ENCODE measurements at places on chromosomes 6 and 20.

GRCh38 chr20:43938932-43939761, 24.5 kb downstream of the TOX2 start:
- DNase-seq: no peak

GRCh38 chr6:35310265-35310831, 12.7 kb downstream of the DEF6 start:
- no peak for DNase-seq

DNA sequence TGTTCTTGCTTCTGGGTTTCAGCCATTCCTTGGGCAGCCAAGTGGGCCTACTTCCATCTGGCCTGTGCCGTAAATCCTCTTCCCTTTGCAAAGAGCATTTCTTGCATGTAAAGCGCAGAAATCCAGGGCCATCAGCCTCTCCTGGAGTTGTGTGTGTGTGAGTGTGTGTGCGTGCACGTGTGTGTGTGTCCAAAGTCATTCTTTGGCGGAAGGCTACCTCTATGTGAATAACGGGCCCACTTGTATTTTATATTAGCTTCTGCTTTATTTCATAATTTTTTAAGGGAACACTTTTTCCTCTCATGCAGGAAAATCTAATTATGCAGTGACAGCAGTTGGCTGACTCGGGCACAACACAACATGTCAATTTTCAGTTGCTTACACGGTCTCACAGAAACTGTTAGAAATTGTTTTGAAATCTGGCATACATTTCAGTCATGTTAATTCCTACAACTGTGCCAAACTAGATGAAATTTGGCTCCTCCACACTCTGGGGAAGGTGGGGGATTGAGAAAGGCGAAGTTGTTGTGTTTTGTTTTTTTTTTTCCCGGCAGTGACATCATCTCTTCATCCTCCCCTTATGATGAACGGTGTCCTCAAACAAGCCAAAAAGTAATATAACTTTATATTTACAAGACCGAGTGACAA, 223.7 kb upstream of the TSHZ2 start:
- DNase-seq: peak; percentile 89

- peak; percentile 95 for DNase-seq
Observed at GRCh38 chr20:33554914-33555420, 65.1 kb downstream of the CBFA2T2 start.

DNA sequence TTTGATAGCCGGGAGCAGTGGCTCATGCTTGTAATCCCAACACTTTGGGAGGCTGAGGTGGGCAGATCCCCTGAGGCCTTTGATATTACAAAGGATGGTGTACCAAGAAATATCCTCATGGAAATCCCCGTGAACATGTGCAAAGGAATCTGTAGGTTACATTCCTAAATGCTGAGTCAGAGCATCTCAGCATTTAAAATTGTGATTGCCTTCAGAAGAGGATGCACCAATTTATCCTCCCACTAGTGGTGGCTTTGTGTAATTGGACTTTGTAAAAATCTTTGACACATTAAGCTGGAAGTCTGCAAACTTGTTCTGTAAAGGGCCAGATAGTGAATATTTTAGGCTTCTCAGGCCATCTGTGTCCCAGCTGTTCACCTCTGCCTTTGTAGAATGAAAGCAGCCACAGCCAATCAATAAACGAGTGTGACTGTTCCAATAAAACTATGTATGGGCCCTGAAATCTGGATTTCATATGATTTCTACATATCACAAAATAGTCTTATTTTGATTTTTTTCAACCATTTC, 11.8 kb downstream of the TMEM14B start:
- DNase-seq: peak; percentile 37

GRCh38 chr20:51536116-51537069, 6.1 kb downstream of the NFATC2 start:
- no peak for DNase-seq

DNA sequence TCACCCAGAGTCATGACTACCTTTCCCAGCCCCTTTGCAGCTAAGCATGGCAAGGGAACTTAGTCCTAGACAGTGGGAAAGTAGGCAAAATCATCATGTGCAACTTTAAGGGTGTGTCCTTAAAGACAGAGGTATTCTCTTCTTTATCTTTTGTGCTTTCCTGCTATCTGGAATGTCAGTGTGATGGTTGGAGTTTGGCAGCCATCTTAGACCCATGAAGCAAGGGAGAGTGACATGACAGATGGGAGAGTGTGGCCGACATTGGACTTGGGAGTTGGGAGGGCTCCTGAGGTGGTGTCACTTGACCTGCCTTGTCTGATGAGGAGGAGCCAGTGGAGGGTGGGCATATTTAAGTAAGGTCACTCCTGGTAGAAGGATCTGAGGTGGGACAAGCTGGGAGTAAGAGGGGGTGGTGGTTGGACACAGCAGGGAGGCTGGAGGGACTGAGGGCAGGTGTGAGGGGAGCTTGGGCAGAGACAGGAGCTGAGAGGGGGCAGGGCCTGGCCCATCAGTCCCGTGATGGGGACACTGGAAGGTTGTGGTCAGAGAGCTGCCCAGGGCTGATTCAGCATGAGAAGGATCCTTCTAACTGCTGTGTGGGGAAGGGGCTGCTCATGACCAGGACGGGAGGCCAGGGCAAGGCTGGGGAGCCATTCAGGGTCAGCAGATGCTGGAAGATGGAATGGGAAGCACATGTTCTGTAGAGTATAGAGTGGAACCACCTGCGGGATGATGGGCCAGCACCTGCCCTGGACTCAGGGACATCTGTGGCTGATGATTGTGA, 29.5 kb upstream of the SULF2 start:
- no peak for DNase-seq

DNA sequence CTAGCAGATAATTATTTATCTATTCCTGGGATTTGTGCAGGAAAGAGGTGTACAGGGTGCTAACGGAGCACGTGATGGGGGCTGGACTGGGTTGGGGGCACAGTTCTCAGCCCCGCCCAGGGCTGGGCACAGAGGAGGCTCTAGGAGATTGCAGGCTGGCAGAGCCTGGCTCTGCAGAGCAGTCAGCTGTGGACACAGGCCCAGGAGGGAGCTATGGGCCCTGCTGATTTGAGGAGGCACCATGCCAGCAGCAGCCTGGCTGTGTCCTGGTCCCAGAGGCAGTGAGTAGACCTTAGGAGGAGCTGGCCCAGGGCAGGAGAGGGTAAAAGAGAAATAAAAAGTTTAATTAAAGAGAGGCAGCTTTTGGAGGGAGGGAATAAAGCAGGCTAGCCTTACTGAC, 19.3 kb downstream of the MAFB start:
- DNase-seq: no peak

GRCh38 chr20:5770231-5770986, 20.2 kb downstream of the SHLD1 start:
- no peak for DNase-seq

DNA sequence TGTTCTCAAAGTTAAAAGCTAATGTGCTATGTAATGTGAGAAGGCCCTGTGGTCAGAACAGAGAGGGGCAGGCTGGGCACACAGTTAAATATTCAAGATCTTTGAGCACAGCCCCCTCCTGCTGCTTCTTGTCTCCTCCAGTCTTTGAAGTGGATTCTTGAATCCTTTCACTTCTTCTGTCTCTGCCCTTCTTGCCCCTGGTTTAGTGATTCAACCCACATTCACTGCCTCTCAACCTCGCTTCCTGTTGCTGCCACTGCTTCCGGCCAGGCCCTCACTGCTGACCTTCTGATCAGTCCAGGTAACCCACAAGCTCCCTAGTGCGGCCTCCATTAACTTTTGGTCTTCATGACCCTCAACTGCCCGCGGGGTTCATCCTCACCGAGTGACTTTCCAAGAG, 417.3 kb upstream of the NOX3 start:
- DNase-seq: no peak

All from NCI-H1694 treated with DMSO at 0.1 percent for 48 hours (cell line).